Hair follicle dermal papilla cell (primary cell): ENCODE measurements at places on chromosomes 7 and 10. TPM values are rescaled to one million over a fixed set of nuclear protein-coding genes. Genes with fewer than 3 reads are reported as not detected.

The WNT8B gene
- not detected in 2 replicates for total RNA-seq

The PRKAG2 gene
- total RNA-seq: 16.6 and 20.3 TPM in 2 replicates

The LIPM gene
- total RNA-seq: not detected in 2 replicates

The POLR1F gene
- total RNA-seq: 17.6 and 21.9 TPM in 2 replicates

The HGF gene
- total RNA-seq: 1.8 and 4.5 TPM in 2 replicates

The PIK3AP1 gene
- not detected in 2 replicates for total RNA-seq

The AMPH gene
- 18.3 and 22.6 TPM in 2 replicates for total RNA-seq

The CAV2 gene
- total RNA-seq: 107 and 113 TPM in 2 replicates

The CLCN1 gene
- under 0.01 TPM in 1 of 2 replicates, not detected in the other for total RNA-seq

The VIPR2 gene
- not detected in 2 replicates for total RNA-seq

The PPP1R9A gene
- total RNA-seq: 0.24 and 1.6 TPM in 2 replicates
